ENCODE measurements at places on chromosomes 3 and 15.

DNA sequence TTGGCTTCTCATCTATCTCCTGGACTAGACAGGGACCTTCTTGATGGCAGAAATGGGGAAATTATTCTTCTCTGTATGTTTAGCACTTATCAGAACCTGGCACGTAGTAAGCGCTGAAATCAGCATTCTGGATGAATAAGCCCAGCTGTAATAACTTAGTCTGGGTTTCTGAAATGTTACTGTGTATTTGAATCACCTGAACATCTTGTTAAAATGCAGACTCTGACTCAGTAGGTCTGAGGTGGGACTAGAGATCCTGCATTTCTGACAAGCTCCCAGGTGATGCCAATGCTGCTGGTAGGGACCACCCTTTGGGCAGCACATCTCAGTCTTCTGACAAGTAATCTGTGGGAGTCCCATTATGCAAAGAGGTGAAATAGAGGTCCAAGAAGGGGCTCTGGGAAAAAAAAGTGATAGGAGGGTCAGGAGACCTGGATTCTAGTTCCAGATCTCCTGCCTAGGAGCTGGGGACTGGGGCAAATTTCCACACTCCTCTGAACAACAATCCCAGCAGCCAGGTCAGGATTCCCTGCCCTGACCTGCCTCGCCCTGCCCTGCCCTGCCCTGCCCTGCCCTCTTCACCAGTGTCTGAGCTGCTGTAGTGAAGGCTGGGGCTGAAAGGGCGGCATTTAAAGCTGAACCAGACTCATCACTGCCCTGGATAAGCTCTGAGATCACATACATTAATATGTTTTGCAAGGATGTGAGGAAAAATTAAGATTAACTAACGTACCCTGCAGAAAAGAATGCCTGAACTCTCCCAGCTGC lies 17.2 kb upstream of the SLC6A11 start:
- no peak for DNase-seq

DNA sequence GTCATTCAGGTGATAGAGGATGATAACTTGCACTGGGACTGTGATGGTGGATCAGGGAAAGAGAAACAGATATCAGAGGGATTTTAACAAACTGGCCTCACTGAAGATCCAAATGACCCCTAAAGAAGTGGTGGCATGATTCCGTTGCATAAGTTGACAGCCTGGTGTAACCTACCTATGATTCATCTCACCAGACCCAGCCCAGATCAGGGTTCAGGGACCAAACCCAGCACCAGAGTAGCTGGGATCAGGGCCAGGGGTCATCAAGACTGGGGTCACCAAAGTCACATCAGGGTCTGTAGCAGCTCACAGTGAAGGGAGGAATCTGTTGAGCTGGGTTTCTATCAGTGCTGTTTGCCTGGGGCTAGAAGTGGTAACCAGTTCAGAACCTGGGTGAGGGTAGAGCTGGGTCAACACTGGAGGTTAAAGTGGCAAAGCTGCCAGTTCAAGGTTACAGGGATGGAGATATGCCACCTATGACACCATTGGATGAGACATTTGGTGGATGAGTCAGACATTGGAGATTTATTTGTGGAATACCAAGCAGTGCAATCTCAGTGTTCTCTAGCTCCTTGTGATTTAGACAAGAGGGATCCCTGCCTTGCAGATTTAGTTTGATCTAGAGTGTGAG lies 35.9 kb downstream of the CASR start:
- DNase-seq, result no peak

DNA sequence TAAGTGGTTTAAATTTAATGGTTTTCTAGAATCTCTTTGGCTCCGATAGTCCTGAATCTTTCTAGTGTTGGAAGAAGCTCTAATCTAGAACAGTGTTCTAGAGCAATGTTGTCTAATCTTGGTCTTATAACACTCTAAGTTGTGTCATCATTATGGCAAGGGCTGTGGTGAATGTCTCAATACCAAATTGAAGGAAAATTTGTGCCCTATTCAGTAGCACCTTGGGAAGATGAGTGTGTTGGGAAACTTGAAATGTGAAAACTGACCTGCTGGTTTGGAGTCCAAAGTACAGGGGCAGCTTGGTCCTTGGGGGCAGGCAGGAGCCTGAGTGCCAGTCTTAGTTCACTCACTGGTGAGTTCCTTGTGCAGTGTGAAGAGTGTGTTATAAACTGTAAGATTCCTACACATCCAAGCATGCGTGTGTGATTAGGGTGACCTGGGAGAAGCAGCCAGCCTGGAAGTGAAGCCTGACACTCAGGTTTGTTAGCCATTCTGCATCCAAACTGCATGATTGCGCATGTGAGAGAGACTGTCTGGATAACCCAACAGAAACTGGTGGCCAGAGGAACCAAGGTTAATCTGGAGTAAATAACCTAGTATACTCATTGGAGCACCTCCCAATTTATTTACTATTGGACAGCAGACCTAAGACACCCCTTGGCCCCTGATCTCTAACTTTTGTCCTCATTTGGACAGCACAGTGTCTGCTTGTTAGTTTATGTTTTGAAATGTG lies 14.6 kb downstream of the ZNF592 start:
- DNase-seq, result no peak

DNA sequence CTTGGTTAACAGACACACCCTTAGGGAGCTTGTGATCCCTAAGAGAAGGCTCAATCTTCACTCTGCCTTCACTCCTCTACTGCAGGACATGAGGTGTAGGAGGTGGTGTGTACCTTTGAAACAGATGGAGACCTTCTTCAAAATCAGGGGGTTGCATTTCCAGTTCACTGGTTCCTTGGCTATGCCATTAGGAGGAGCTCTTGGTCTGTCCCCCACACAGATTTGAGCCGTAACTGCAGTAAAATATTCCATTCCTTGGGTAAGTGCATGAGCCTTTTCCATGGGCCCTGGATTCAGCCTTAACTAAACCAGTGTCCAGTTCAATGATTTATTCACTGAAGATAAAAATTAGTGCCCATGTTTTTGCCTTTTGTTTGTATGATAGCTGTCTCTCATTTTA lies 144.6 kb downstream of the MCTP2 start:
- DNase-seq, result no peak

GRCh38 chr3:72449551-72449950 lies 398.7 kb downstream of the SHQ1 start:
- DNase-seq, result no peak

DNA sequence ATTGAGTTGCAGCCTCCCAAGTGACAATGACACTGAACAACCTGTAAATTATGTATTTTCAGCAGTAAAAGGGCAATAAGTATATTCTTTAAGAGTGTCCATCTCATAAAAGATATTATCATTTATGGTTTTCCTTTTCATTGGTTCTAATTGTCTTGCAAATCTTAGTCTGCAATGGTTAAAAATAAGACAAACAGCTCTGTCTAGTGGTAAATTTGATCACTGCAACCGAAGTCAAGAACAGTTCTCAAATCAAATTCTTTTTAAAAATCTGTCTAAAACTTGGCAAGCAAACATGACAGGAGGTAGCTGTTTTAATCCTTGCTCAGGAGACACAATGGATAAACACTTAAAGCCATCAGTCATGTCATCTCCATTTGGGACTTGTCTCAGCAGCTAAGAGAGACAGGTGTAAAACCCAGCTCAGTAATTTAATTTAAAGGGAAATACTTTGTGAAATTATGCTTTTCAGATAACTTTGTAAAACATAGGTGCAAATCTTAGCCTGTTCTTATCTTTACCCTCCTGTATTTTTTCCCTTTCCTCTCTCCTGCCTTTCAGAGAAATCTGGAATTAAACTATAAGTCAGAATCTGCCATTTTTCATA lies 150.3 kb upstream of the ARHGEF26 start:
- DNase-seq, result peak; percentile 26

DNA sequence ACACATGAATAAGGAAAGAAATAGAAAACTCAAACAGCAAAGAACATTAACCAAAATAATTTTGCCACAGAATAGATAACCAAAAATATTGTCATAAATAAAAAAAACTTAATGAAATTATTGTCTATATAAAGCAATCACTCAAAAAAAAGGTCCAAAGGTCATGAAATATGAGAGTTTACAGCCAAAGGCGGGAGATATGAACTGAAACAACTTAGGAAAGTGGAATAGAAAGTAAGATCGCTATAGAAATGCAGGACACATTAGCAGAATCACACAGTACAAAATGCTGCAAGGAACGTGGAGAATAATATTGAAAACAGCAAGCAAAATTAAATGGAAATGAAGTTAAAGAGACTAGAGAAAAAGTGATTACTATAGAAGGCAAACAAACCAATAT lies 375.0 kb upstream of the ARHGEF26 start:
- DNase-seq, result no peak

DNA sequence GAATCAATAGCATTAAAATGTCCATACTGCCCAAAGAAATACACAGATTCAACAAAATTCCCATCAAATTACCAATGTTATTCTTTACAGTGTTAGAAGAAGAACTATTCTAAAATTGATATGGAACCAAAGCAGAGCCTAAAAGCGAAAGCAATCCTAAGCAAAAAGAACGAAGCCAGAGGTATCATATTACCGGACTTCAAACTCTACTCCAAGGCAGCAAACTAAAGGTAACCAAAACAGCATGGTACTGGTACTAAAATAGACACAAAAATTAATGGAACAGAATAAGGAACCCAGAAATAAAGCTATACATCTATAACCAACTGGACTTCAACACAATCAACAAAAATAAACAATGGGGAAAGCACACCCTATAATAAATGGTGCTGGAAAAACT lies 167.5 kb downstream of the ADAMTS9 start:
- DNase-seq, result no peak

GRCh38 chr15:98501632-98502031 lies 146.7 kb upstream of the IGF1R start:
- no peak for DNase-seq

GRCh38 chr15:56919609-56920366 lies 1.3 kb downstream of the TCF12 start:
- peak; percentile 41 for DNase-seq

- peak; percentile 44 for DNase-seq
Observed at GRCh38 chr15:22811640-22812039, 25.2 kb downstream of the NIPA1 start.

DNA sequence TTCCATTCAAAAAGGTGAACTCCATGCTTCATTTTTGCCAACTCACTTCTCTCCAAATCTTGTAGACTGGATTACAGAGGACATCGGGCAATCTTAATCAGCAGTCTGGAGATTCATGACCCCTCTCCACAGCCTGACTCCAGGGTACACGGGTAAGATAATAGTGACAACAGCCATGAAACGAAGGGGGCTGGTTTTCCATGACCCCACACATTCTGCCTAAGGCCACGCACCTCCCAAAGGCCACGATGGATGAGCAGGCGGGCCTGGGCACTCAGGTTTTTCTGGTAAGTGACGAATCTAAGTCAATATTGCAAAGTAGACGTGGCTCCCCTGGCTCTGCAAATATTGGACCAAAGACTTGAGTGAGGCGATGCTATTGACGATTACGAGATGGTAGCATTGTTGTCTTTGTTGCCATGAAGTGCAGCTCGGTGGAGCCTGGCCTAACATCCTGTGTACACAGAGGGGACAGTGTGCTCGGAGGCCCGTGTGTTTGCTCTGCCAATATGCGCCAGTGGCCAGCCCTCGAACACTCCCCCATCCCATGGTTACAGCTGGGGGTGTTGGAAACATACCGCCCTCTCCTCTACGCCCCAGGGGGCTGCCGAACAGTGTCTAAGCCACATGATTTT lies 119.1 kb downstream of the OPA1 start:
- DNase-seq, result peak; percentile 91

GRCh38 chr3:24161841-24162240 lies 216.8 kb downstream of the NR1D2 start:
- no peak for DNase-seq

GRCh38 chr3:192817053-192817452 lies 89.7 kb upstream of the FGF12 start:
- DNase-seq, result no peak

DNA sequence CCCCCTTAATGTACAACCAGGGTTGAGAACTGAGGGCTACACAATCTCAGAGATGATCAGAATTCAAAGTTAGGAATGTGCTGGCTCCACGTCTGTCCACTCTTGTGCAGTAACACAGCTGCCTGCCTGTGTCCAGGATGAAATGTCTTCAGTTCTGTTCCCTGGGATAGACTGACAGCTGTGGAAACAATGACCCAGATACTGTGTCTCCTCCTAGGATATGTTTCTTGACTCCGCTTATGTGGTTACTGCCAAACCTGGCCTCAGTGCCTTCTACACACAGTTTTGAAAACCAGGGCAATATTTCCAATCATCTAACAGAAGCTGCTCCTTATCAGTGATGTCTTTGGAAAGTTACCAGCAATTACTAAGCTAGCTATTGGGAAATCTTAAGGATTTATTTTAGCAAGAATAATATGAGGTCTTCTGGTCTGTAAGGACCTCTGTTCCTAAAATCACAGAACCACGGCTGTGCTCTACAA lies 67.6 kb downstream of the NOX5 start:
- DNase-seq, result no peak

GRCh38 chr3:126927846-126928245 lies 55.1 kb upstream of the PLXNA1 start:
- no peak for DNase-seq

DNA sequence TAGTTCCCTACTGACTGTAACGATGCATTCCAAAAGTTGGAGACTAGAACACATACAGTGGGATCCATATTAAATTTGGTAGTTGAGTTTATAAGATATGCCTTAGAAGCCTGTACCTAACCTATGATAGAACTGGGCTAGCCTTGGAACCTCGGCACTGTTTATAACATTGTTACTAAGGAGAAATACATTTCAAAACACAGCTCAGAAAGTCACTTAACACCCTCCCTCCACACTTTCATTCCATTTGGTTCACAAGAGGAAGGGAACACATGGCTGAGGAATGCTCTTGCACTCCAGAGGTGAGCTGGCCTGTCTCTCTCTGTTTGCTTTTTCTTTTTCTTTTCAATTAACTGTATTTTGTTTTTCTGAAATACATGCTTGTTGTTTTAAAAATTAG lies 48.7 kb upstream of the TSC22D2 start:
- DNase-seq, result no peak

DNA sequence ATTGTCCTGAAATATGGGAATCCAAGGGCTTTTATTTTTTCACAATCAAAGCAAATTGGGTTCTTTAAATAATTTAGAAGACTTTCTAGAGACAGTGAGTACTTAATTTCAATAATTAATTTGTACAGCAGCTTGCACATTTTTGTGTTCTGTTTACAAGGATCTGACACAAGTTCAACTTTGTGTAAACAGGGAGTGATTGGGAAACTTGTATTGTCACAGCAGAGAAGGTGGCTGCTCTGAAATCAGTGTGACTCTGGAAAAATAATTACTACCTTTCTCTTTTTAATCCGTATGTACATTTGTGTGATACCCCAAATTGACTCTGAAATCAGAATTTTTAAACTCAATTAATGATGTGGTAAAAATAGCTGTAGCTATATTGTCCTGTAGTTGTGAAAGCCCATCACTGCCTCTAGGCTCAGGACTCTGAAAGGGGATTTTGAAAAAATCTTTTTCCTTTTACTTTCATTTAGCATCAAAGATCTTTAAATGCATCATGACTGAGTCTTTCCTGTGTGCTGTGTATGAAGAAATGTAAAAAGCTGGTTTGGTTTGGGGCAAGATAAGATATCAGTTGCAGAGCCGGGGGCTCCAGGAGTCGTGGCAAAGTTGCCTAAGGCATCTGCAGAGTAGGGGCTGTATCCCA lies 45.1 kb downstream of the MFSD1 start:
- DNase-seq, result no peak

- peak; percentile 9 for DNase-seq
Observed at GRCh38 chr3:76107935-76108570, 322.7 kb upstream of the ZNF717 start.

- no peak for DNase-seq
Observed at GRCh38 chr15:69626095-69627066, 173.8 kb downstream of the RPLP1 start.

Data from T47D (cell line).